ENCODE measurements at places on chromosomes 5 and 9. TPM values are rescaled to one million over a fixed set of nuclear protein-coding genes. Genes with fewer than 3 reads are reported as not detected.

POLR3G gene
- polyA plus RNA-seq, result 2.1 TPM

- no peak for DNase-seq
These were observed 411 bp upstream of the GABRG2 start for GRCh38 chr5:162067162-162067561.

GRCh38 chr5:17219469-17219868, 2.0 kb downstream of the BASP1 start:
- DNase-seq, result no peak

SUSD3 gene
- polyA plus RNA-seq, result 8.4 TPM

C1QTNF2 gene
- polyA plus RNA-seq, result 2.3 TPM

- DNase-seq, result no peak
These were observed 384.2 kb downstream of the DTWD2 start for GRCh38 chr5:118604106-118604505.

All from renal cortex interstitium (tissue), 15 donors.